ENCODE measurements at places on chromosomes 2 and 18.

- DNase-seq = no peak
Observed at GRCh38 chr2:109403841-109404201, 209.9 kb downstream of the SEPTIN10 start.

GRCh38 chr2:134119117-134119712, 134.7 kb upstream of the MGAT5 start:
- no peak for DNase-seq

DNA sequence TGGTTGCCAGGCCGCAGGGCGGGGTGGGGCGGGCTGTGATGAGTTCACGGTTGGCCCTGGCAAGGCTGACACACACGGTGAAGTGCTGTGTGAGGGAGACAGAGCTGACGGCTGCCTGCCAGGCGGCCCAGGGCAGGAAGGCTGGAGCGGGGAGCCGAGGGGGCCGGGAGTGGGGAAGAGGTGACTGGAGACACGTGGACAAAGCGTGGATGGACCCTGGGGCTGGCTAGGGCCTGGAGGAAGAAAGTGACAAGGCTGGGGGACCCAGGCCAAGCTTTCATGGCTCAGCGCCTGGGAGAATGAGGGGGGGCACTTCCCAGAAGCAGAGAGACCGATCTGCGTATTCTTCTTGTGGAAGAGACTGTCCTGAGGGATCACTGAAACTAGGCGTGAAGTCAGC, 123.2 kb downstream of the DYSF start:
- no peak for DNase-seq

DNA sequence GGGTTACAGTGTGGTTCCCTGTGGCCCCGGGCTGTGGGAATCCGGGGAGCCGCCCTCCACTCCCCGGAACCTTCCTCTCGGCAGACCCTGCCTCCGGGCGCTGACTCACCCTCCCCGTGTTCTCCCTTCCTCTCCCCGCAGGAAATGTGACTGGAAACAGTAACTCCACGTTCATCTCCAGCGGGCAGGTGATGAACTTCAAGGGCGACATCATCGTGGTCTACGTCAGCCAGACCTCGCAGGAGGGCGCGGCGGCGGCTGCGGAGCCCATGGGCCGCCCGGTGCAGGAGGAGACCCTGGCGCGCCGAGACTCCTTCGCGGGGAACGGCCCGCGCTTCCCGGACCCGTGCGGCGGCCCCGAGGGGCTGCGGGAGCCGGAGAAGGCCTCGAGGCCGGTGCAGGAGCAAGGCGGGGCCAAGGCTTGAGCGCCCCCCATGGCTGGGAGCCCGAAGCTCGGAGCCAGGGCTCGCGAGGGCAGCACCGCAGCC, 59.5 kb downstream of the TNFRSF11A start:
- no peak for DNase-seq

DNA sequence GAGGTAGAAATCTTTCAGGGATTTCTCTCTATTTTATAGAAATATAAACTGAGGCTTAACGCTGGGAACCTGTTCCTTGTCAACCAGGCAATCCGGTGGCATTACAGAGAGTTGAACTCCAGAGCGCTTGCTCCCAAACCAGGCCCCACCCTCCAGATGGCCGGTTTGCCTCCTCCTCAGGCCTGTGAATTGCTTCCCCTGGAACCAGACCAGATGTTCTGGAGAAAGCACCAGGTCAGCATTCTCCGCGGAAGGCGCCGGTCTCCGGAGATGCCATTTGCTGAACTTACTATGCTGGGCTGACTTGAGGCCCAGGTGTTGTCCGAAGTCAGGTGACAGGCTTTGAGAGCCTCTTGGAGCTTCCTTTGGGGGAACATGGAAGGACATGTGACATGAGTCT, 17.2 kb downstream of the TNP1 start:
- no peak for DNase-seq
